ENCODE measurements at places on chromosomes 2 and 18. TPM values are rescaled to one million over a fixed set of nuclear protein-coding genes. Genes with fewer than 3 reads are reported as not detected.

DNA sequence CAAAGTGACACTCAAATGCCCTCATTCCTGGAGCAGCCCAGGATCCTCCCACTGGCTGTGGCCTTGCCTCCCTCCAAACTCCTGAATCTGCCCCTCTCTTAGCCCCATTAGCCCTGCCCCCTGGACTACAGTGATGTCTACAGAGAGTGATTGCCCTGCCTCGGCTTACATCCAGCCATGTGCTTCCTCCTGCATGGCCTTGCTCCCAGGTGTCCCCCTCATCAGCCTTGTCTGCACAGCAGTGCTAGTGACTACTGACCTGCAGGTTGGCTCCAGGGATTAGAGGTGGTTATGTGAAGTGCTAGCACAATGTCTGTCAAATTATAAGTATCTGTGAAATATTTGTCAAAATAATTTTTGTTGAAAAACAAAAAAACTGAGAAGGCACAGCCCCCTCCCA, 259.1 kb upstream of the MYT1L start:
- DNase-seq: no peak

The TUBA4A gene
- polyA plus RNA-seq: 112 TPM

DNA sequence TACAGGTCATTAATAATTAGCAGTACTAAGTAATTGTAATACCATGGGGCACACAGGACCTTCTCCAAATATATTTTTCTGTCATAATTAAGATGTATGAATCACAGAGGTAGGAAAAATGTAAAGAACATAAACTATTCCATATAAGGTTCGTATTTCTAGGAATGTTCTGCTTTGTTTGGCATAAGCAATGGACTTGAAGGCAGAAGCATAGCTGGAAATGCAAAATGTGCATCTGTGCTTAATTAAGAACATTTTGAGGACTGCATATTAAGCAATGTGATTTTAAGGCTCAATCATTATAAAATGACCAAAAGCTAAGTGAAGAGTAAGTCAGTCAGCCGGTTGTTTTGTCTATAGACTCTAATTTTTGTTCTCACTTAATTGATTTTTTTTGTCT, 123.2 kb downstream of the RBM43 start:
- no peak for DNase-seq

The IL18R1 gene
- polyA plus RNA-seq: 0.50 TPM

The IL1R2 gene
- polyA plus RNA-seq: 0.31 TPM

DNA sequence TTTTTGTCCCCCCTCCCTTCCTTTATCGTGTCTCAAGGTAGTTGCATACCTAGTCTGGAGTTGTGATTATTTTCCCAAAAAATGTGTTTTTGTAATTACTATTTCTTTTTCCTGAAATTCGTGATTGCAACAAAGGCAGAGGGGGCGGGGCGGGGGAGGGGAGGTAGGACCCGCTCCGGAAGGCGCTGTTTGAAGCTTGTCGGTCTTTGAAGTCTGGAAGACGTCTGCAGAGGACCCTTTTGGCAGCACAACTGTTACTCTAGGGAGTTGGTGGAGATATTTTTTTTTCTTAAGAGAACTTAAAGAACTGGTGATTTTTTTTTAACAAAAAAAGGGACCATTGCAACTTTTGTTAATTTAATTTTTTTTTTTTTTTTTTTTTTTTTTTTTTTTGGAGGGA, 2.1 kb downstream of the SOX11 start:
- peak; percentile 35 for DNase-seq

DNA sequence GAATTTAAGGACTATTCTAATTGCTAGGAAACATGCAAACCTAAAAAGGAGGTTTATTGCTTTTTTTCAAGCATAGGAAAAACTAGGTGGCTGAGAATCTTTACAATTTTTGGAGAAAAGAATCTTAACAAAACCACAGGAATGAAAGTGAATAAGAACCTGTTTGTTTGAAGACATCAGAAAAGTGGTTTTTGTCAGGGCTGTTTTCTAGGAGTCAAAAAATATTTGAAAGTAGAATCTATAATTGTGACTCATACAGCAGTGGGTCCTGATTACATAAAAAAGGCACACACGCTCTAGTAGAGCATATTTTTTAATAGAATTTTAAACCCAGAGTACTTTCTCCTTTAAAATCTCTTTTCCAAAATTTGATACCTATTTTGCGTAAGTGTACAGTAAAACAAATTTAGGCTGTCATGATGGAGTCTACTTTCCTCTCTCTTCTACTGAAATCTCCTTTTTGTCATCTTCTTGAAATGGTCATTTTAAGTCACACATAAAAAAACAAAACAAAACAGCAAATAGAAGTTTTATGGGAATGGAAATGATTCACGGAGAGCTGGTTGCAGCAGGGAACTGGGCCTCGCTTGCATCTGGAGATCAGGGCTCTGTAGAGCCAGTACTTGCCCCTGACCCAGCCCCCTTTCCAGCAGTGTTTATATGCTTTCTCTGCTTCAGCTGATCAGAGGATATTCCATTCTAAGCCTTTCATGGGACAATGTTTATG, 59.1 kb upstream of the PELI1 start:
- no peak for DNase-seq

- DNase-seq: no peak
Observed at GRCh38 chr2:72961853-72962468, 44.6 kb downstream of the EMX1 start.

The C2orf81 gene
- 2.7 TPM for polyA plus RNA-seq

The NT5C1B gene
- not detected for polyA plus RNA-seq

The SLC11A1 gene
- 1.7 TPM for polyA plus RNA-seq

DNA sequence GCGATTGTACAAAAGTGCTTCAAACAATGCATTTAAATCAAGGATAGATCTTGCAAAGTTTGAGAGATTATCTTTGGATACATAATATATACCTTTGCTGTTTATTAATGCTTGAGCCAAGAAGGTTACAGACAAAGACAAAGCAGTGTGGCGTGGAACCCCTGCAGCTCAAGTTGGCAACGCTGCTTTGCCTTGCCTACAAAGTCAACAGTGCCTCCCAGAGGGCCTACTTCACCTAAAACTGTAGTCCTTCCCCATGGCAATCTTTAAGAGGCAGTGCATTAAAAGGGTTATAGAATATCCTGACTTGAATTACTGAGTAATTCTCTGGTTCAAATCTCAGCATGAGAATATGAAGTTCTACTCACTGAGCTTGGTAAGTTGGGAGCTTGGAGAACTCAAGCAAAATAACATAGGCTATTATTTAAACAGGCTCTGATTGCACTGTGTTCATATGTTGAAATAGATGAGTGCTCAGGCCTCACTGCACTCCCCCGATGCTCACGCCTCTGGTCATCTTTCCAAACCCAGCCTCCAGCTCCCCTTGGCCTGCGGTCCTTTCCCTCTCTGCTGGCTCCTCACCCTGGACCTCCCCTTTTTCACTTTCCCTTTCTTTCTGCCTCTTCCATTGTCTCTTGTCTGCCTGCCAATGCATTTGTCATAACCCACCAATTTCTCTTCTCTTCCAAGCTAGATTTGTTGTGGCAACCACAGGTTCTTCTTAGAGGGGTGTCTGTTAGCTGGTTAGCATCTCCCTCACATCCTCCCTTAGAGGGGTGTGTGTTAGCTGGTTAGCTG, 96.5 kb downstream of the MYT1L start:
- DNase-seq: peak; percentile 43

GRCh38 chr2:29990129-29990528, 68.7 kb upstream of the ALK start:
- no peak for DNase-seq

The GALNT13 gene
- 0.32 TPM for polyA plus RNA-seq

GRCh38 chr2:169509298-169509885, at the start of gene KLHL41:
KLHL41 (plus strand) TSS chr2:169509702; CDS start chr2:169509779, 77 bp downstream.
- peak; percentile 50 for DNase-seq

- no peak for DNase-seq
Observed at GRCh38 chr2:210756855-210757254, 200.5 kb downstream of the CPS1 start.

The PLEK gene
- 6.0 TPM for polyA plus RNA-seq

GRCh38 chr2:175036582-175037018, 31.4 kb upstream of the CHN1 start:
- DNase-seq: no peak

The FAM237A gene
- polyA plus RNA-seq: not detected

GRCh38 chr18:2535419-2535910, 35.8 kb downstream of the METTL4 start:
- no peak for DNase-seq

- DNase-seq: peak; percentile 74
Observed at GRCh38 chr18:56575819-56576663, 62.4 kb downstream of the TXNL1 start.

The PJVK gene
- polyA plus RNA-seq: 6.8 TPM

The MAT2A gene
- 188 TPM for polyA plus RNA-seq

The AGXT gene
- polyA plus RNA-seq: not detected

- no peak for DNase-seq
Observed at GRCh38 chr2:166090908-166091307, 36.9 kb downstream of the SCN1A start.

DNA sequence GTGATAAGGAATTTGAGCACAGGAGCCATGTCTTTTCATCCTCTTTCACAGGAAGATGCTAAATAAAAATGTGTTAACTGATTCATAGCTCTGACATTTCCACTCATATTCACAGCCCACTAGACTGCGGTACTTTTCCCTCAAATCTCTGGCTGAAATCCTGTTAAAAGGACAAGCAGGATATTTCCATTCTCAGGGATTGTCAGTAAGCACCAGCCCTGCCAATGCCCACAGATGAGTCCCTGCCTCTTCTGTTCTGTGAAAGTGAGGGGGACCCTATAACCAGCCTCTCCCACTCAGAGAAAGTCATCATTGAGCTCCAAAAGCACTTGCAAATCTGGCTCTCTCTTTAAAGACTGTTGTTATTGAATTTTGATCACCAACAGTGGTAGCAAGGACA, 440.5 kb downstream of the SETBP1 start:
- no peak for DNase-seq

The DIPK1C gene
- polyA plus RNA-seq: 9.4 TPM

GRCh38 chr2:39080152-39080551, 40.7 kb downstream of the SOS1 start:
- DNase-seq: no peak

GRCh38 chr18:7303316-7304060, 72.6 kb downstream of the LRRC30 start:
- no peak for DNase-seq

DNA sequence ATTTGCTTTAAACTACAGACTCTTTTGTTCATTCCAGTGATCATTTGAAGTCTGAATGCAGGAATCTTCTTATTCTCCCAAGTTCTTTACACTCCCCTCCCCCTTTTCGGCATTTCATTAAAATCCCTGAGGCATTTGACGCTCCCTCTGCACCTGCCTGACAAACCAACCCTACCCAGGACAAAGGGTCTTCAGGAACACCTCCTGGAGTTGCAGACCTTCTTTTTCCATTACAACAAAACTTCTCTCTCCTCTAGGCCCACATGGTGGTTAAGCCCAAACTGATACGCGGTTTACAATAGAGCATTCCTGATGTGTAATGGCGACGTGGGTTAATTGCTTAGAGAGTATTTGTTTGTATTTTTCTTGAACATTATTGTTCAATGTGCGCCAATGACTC, 367.4 kb downstream of the FBXO15 start:
- DNase-seq: no peak

The ALPP gene
- not detected for polyA plus RNA-seq

DNA sequence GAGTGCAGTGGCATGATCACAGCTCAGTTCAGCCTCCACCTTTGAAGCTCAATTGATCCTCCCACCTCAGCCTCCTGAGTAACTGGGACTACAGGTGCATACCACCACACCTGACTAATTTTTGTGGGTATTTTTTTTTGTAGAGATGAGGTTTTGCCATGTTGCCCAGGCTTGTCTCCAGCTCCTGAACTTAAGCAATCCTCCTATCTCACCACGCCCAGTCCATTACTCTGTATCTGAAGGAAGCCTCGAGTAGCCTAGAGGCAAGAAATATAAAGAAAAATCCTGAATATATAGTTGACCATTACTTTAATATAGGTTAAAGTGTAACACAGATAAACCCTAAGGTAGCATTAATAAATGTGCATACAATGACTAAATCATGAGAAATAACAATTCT, 686.8 kb upstream of the PIK3C3 start:
- no peak for DNase-seq

The ITGB6 gene
- polyA plus RNA-seq: 52.2 TPM

The BOLL gene
- polyA plus RNA-seq: 3.0 TPM

- DNase-seq: no peak
Observed at GRCh38 chr2:10350761-10351160, 48.1 kb downstream of the HPCAL1 start.

- no peak for DNase-seq
Observed at GRCh38 chr2:151947813-151948165, 119.6 kb upstream of the ARL5A start.

DNA sequence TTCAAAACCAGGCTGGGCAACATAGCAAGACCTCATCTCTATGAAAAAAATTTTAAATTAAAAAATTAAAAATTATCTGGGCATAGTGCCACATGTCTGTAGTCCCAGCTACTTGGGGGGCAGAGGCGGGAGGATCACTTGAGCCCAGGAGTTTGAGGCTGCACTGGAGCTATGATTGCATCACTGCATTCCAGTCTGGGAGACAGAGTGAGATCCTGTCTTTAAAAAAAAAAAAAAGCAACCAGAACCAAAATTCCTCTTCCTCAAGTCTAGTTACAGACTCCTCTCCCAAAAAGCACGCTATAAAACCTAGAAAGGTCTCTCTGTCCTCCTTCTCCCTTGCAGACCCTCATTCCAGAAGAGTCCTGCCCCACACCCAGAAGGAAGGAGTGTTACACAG, 23.9 kb downstream of the TNFAIP6 start:
- DNase-seq: no peak

GRCh38 chr2:196316050-196316430, 144.7 kb upstream of the STK17B start:
- DNase-seq: no peak

GRCh38 chr2:36831185-36831584, 134.7 kb downstream of the VIT start:
- DNase-seq: no peak

The SPDYA gene
- 1.5 TPM for polyA plus RNA-seq

- no peak for DNase-seq
Observed at GRCh38 chr2:145068509-145068908, 548.6 kb upstream of the ZEB2 start.
